Activated naive CD4-positive, alpha-beta T cell (primary cell): ENCODE measurements at places on chromosomes 3 and 15.
A peak's percentile ranks its signal among the peaks of the same experiment; 100 is the strongest.

GRCh38 chr15:72936237-72936636 lies 116.0 kb upstream of the NEO1 start:
- no peak for DNase-seq

- no peak for DNase-seq
Measured at GRCh38 chr15:56984681-56985481, 66.4 kb downstream of the TCF12 start.

DNA sequence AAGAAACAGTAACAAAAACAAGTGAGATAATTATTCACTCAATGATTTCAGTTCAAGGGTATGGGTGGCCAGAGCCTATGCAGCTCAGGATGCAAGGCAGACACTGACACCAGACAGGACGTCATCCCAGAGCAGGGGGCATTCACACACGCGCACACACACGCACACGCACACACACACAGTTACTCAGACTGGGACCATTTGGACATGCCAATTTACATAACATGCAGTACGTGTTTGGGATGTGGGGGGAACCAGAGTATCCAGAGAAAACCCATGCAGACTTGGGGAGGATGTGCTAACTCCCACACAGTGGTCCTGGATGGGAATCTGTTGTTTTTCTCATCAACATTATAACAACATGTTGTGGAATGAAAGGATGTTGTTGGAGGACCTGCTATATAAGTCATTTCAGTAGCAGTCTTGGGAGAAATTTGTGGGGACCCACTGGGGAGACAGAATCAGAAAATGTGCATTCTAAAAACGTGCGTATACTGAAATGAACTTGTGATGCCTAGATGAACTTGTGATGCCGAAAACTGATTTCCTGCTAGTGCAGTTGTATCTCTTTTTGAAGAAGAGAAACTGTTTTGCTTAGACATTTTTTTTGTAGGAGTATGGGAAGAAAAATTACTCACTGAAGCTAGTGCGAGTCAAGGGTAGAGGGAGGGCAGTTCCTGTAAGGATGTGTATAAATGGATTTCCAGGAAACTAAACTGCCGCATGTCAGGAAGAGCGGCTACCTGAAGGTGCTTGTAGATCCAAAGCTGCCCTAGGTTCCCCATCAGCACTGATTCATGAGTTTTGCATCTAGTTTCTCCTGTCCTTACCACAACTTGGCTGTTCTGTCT lies 25.2 kb downstream of the CD200 start:
- DNase-seq, result peak; percentile 44

DNA sequence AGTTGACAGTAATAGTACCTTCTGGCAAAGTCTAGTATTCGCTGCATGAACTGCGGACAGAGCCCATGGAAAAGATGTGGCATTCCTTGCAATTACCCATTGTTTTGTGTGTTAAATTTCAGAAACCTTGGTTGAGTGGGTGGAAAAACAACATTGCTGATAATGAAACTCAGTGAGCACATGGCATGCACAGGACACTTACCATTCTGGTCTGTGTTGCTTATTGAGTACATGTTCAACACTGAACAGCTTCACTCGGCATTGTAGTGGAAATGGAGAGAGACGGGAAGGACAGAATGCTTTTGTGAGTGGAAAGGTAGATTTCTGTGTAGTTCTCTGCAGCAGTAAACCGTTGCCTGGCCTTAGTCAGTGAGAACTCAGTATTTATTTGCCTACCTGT lies 165.3 kb downstream of the FNDC3B start:
- DNase-seq, result no peak
